Stimulated activated CD4-positive, alpha-beta T cell treated with anti-CD3 and anti-CD28 coated beads, Interleukin-4, amount 100 ng/mL, for 24 hours (primary cell): ENCODE measurements at places on chromosomes 3 and 15.
A peak's percentile ranks its signal among the peaks of the same experiment; 100 is the strongest.

GRCh38 chr3:52393131-52393807 lies 51.6 kb downstream of the SEMA3G start:
- no peak for DNase-seq

GRCh38 chr3:112730210-112730609 lies 89.3 kb upstream of the CCDC80 start:
- DNase-seq = no peak

DNA sequence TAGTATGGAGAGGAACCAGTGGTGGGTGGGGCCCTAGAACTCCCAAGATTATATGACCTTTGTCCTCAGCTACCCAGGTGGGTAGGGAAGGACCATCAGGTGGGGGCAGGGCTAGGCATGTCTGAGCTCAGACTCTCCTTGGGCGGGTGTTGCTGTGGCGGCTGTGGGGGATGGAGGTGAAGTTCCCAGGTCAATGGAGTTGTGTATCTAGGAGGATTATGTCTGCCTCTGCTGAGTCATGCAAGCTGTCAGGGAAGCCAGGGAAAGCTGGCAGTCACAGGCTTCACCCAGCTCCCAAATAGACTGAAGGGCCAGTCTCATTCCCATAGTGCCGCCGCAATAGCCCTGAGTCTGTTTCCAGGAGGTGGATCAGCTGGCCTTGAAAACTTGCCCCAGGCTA lies 139.7 kb upstream of the CFAP20DC start:
- no peak for DNase-seq

DNA sequence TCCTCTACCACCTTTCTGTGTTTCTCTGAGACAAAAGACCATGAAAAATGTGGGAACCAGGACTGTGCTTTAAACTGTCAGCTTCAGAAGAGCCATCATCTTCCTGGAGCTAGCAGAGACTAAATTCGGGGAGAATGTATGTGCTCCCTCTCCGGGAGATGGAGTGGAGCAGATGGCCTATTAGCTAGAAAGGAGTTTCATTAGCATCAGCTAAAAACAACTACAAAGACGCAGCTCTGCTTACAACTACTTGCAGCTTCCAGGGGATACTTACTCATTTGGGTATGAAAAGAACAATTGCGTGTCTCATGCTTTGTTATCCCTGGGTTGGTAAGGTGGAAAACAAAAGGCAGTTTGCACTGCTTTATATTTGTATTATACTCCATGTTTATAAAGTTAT lies 159.6 kb downstream of the MFSD1 start:
- no peak for DNase-seq

DNA sequence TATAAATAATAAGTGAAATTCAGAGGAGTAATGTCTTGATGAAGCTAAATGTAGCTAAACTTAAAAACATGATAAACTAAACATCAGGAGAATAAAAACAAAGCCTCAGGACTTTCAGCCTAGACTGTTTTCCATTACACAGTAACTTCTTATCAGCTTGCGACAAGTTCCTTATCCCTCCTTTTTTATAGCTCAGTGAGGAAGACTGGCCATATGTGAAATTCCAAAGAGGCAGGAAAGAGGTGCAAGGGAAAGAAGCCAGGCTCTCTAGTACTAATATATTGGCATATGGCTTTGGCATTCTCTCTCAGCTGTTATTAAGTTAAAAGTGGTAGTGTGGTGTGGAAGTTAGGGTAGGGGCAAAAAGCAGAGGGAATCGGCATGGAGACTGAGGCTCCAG lies 4.4 kb downstream of the COX17 start:
- no peak for DNase-seq

- DNase-seq = no peak
These were observed 389.1 kb upstream of the RARB start for GRCh38 chr3:25038922-25039321.

GRCh38 chr3:130258532-130258952 lies 86.9 kb upstream of the COL6A5 start:
- DNase-seq = no peak

DNA sequence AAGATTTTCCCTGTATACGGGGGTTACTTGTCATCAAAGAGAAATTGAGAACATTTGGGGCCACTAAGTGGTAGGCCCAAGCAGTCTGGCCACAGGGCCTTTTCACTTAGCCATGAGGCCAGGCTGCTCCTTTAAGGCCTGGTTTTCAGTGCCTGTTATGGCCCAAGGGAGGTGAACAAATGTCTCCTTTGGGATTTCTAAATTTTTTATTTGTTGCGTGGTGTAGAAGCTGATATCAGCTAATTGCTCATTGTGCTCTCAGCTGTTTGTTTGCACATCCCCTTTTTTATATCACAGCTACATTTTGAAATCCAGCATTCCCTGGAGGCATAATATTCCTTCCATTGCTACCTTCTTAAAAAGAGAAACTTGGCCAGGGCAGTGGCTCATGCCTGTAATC lies 48.5 kb downstream of the RLBP1 start:
- DNase-seq = no peak

- DNase-seq = no peak
These were observed 173.2 kb upstream of the CHRM5 start for GRCh38 chr15:33795070-33795469.

GRCh38 chr3:117681619-117682018 lies 972.0 kb downstream of the TUSC7 start:
- no peak for DNase-seq

GRCh38 chr15:80779658-80780415 lies 667 bp downstream of the CEMIP start:
- no peak for DNase-seq

DNA sequence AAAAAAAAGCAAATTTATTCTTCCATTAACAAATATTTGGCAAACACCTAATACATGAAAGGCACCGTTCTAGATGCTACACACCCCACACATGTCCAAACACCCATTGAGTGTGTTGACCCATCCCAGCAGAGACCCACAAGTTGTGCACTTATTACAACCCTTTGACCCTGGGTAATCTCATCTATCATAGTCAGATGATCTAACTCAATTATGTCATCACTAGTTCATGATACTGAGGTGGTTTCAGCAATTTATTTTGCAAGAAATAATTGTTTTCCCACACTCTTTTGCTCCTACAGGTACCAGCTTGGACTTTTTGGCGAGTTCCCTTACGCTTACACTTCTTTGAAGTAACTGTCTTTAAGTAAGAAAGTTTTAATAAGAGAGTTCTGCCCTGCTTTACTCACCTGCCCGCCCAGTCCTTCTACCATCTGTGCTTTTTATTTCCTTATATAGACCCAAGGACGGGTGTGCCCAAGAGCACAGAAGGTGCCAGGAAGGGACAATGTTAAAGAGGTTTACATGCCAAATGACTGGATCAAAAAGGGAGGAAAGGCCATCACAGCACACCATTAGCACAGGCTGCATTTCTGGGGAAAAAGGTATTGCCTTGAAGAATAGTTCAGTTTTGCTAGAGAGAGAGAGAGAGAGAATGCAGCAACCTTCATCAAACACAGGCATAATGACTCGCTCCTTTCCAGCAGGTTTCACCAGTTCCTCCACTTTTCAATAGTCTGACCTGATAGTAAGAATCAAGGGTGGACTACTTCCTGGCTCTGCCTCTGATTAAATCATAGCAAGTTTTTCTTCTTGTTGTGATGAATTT lies 54.5 kb upstream of the ATP11B start:
- no peak for DNase-seq

DNA sequence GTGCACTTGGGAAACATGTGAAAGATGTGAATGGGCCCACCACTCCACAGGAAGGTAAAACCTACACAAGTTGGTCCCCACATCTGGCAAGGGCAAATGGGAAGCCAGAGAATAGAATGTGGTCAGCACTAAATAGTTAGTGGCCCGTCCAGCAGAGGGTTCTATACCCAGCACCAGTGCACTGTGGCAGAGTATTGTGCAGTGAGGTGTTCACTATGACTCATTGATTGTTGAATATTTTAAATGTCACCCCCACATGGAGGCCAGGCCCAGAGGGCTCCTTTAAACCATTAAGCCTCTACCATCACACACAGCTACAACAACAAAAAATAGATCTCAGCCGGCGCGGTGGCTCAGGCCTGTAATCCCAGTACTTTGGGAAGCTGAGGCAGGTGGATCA lies 11.7 kb downstream of the FRMD5 start:
- DNase-seq = no peak

DNA sequence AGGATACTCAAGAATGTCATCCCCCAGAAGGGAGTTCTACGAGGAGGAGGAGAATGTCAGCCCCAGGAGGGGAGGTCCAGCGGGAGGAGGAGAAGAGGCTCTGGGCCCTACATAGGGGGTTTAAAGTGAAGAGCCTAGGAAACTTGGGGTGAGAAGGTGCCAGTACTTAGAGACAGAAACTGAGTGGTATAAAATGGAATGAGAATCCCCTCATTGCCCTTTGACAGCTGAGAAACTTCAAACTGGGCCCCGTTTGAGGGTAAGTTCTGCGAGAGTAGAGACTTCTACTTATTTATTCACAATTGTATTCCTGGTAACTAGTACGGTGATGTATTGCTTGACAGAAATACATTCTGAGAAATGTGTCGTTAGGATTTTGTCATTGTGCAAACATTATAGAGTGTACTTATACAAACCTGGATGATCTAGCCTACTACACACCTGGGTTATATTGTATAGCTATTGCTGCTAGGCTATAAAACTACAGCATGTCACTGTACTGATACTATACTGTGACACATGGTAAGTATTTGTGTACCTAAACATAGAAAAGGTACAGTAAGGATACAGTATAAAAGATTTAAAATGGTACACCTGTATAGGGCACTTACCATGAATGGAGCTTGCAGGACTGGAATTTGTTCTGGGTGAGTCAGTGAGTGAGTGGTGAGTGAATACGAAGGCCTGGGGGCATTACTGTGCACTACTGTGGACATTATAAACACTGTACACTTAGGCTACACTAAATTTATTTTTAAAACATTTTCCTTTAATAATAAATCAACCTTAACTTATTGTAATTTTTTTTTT lies 62.0 kb downstream of the TSC22D2 start:
- DNase-seq = no peak

GRCh38 chr15:78312957-78313356 lies 13.5 kb upstream of the SKIC8 start:
- no peak for DNase-seq

- DNase-seq = no peak
These were observed 7.2 kb downstream of the DAPK2 start for GRCh38 chr15:64038878-64039610.

DNA sequence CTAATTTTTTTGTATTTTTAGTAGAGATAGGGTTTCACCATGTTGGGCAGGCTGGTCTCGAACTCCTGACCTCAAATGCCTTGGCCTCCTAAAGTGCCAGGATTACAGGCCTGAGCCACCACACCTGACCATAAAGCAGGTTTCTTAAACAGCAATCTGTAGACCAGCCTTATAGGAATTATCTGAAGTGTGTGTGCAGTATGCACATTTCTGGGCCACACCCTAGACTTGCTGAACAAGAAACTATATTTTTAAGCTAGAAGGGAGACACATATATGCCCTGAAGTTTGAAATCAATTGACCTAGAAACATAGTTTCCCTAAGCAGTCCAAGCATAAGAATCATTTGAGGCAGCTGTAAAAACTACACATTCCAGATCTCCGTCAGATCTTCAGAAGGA lies 805.7 kb downstream of the TUSC7 start:
- DNase-seq = no peak

DNA sequence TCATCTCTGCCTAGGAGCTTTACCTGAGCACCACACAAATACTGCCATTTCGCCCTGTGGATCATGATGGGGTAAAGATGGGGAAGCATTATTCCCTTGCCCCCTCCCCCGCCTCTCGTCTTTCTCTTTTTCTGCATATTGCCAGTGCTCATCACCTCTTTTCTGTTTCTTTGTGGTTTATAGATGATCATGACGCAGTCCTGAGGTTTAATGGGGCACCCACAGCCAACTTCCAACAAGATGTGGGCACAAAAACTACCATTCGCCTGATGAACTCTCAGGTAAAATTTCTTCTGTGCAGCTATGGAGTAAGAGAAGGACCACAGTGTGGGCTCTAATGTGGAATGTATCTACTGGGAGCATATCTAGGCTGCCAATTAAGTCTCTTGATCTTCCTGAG lies 88.2 kb downstream of the RPL39L start:
- no peak for DNase-seq

DNA sequence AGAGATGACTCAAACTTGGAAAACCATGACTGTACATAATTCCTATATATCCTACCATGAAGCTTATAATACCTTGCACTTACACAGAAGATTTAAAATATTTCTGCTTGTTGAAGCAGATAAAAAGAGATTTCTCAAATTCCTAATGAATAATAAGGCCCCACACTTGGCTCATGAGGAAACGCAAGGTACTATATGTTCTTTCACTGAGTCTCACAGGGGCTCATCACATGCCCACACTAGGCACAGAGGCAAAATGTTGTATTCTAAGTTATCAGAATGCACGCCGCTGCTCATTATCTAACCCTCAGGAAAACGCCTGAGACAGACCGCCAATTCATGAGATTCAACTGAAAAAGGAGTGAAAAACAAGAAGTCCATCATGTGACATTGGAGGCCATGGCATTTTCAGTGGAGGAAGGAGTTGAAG lies 5.6 kb downstream of the MYO1E start:
- DNase-seq = no peak

DNA sequence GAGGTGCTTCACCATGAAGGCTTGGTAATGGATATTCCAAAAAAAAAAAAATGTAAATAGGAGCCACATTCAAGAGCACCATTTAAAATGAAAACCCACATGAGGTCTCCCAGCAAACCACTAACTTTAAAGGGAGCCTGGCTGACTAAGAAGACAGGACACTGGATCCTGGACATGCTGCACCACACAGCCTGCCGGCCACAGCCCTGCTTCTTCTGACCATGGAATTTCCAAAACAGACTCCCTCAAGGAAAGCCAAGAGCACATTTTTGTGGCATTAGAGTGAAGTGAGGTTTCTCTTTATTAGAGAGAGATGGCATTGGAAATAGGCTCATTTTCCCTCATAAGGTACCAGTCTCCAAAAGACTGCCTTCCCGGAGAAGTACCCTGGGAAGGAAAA lies 113.9 kb downstream of the RORA start:
- DNase-seq = no peak

GRCh38 chr15:68599153-68599545 lies 20.4 kb downstream of the CORO2B start:
- no peak for DNase-seq

GRCh38 chr3:113287803-113288648 lies 76.7 kb downstream of the BOC start:
- peak; percentile 65 for DNase-seq

GRCh38 chr15:46751303-46751702 lies 966.0 kb upstream of the SEMA6D start:
- DNase-seq = no peak

DNA sequence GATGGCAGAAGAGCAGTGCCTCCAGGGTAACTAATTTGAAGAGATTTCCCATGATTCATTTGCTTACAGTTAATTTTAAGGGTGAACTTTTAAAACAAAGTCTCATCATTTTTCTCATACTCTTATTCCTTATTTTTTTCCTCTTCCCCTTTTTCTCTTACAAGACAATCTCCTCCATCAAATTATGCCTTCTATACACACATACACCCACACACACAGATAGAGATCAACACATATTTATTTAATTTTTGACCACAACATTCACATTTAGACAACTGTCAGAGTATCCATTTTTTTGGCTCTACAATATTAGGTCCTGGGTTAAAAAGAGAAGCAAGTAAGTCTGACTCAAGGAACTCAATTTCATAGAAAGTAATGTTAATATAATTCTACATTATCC lies 37.6 kb downstream of the AAGAB start:
- no peak for DNase-seq

- DNase-seq = no peak
These were observed 82.9 kb downstream of the CHDH start for GRCh38 chr3:53763353-53763752.

- DNase-seq = peak; percentile 4
These were observed 654.4 kb upstream of the ADAMTS9 start for GRCh38 chr3:65342084-65342683.
